WERI-Rb-1 (cell line): ENCODE measurements at places on chromosomes 11 and 22.

DNA sequence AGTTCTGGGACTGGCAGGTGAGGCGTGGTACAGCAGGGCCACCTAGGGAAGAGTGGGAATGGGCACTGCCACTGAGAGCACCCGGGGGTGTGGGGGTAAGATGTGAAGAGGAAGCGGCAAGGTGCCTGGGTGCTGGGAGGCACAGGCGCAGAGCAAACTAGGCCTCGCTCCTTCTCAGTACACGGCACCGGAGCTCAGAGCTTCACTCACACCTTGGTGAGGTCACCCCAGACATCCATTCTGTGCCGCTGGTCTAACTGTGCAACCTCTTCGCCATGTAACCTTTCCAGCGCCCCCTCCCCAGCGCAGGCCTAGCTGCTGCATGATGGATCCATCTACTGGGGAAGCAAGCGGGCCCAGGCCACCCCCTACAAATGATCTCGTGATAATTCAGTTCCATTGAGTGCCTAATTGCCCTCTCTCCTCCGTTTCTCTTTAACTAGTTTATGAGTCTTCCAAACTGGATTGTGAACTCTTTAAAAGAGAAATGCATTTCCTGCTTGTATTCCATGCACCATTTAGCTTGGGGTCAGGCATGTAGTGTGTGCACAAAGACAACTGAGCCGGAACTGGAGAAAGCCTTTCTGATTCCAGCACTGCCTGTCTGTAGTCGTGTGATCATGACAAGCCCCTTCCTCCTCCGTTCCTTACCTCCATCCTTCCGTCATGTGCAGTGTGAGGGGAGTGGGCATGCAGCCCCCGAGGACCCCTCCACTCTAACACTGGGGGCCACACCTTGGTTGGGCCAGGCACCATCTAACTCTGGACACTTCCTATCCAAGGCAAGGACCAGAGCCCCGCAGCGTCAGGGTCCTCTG, 1475.2 kb downstream of the TBC1D22A start:
- DNase-seq, result no peak

DNA sequence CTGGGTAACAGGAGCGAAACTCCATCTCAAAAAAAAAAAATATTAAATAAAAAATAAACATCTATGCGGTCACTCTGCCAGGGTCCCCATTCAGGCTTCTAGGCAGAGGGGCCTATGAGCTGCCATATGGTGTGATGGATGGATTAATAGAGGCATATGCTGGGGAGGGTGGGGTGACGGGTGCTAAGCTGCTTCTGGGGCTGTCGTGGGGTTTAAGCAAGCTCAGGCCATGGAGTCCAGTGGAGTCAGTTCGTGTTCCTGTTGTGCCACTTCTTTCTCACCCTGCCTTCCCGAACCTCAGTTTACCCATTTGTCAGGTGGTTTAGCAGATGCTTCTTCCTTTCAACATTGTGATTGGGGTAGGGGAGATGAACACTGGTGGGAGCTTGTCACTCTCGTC, 9.0 kb upstream of the GRAMD4 start:
- peak; percentile 51 for DNase-seq

GRCh38 chr11:115760461-115761320, 256.5 kb upstream of the CADM1 start:
- no peak for DNase-seq

DNA sequence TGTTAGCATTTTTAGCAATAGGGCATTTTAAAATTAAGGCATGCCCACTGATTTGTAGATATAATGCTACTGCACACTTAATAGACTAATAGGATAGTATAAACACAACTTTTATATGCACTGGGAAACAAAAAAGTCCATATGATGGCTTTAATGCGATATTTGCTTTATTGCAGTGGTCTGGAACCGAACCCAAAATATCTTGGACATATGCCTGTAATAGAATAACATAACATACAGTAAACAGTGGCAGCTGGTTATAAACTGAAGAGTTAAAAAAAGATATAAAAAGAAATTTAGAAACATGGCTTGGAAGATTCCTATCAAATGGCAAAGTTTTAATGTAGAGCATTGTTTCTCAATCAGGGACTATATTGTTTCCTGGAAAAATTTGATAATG, 111.9 kb downstream of the KIF18A start:
- no peak for DNase-seq

DNA sequence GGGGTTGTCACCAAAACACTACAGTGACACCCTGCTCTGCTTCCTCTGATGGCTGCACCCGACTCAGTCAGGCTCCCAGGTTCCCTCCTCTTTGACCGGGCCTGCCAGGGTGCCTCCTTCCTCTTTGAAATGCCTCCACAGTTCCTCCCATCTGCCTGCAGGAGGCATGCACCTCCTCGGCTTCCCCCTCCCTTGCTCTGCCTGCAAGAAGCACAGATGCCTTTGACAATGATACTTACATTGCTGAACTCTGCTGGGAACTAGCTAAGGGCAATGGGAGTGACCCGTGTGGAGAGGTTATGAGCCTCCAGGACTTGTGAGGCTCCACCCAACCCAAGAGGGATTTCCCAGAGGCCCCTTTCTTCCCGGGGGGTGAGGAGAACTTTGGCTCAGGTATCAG, 674.1 kb downstream of the OPCML start:
- peak; percentile 70 for DNase-seq

DNA sequence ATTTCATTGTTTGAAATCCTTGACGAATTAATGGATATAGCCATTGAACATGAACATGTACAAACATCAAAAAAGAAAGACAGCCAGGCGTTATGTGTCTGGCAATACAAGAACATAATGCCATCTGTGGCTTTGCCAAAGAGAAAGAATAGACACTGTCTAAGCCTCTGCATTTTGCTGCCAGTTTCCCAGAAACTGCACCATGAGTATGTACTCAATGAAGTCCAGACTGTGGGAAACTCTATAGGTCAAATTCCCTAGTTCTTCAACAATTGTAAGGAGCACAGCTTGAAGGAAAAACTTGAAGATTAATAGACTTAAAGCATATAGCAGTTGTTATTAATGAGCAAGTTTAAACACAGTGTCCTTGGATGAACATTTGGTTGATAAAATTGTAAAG, 71.3 kb downstream of the BBOX1 start:
- DNase-seq, result no peak

DNA sequence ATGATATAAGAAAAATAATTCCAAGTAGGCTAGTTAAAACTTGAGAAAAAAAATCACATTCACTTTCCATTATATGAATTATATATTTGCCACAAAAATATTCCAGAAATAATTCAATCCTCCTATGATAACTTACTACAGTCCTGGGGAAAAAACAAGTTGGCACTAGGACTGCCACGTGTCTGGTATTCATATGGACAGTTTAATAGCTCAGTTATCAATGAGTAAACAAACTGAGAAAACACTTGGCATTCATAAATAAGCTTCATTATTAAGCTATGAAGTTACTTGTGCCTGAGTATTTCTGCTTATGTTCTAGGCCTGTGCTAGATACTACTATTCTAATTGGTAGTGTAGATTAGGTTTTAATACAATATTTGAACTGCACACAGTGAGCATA, 22.5 kb upstream of the MAML2 start:
- no peak for DNase-seq

DNA sequence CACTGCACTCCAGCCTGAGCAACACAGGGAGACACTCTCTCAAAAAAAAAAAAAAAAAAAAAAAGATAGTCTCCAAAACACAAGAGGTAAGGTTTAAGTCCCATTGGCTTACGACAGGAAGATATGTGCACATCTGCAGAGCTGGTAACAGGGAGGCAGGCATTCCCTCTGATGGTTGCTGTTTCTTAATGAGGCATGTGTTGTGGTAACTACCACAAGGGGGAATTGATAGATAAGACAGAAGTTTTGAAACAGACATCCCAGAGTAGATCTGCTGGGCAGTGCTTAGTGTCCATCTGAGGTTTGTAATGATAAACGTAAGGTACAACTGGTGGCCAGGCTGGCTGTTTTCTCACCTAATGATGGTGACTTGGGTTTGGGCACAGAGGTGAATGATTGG, 4.7 kb downstream of the EIF1AD start:
- no peak for DNase-seq

GRCh38 chr11:74702383-74703007, 28.7 kb downstream of the CHRDL2 start:
- peak; percentile 74 for DNase-seq
